ENCODE measurements at places on chromosomes 16 and 17.

DNA sequence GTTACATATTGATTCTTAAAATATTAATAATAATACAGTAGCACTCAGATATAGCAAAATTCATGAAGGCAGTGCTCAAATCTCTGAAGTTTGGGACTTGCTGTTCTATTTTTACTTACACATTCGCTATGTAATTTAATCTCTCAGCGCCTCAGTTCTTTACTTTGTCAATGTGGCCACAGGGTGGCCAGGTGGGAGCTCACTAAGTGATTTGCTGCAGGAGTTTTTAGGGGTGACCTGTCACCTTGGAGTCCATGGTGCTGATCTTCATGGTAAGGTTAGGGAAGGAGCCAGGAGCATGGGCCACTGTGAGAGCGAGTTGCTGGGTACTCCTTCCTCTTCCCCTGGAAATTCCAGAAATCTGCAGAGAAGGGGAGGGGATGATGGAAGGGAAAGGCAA lies 28.1 kb downstream of the VWA3A start:
- DNase-seq = no peak

DNA sequence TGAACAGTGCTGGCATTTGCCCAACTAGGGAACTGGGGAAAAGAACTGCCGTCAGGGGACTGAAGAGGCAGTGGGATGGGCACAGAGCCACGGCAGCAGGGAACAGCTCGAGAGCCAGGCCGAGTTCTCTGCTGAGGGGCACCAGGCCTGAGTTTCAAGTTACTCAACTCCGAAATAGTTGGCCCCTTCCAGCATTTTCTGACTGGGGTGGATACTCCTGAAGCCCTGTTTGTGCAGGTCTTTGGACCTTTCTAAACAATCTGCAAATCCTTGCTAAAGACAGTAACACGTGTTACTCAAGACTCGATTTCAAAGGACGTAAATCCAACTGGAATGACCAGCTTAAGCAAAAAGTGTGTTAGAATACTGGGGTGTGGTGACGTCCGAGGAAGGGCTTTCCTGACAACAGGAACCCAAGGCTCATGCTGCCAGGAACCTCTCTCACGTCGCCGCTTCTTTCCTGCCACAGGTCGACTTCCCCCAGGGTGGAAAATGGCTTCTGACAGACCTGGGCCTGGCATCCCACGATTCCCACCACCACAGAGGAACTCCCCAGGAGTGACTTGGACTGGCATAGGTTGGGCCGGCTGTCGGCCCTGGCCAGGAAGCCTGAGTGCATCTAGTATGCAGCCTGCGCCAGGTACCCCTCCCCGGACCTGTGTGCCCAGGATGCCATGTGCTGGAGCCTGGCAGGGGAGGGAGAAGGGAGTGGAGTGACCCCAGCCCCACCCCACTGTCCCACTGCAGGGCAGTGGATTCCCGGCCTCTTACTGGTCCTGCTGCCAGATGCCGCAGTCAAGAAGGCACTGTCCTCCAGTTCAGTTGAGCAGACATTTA lies 71.9 kb downstream of the N4BP1 start:
- DNase-seq = no peak

DNA sequence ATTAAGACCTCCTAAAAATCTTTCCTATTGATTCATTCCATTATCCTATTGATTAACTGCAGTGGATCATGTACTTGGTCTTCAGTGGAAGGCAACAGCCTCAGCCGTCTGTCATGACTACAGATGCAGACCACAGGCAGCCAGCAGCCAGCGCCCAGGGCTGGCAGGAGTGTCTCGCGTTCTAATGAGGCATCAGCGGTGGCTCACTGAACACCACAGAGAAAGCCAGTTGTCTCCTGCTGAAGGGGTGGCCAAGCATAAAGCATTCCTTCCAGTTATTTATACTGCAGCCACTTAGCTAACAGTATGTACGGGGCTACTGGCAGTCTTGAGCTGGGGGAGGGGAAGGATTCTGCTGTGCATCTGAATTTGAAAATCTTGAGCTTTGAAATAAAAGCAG lies 214.3 kb downstream of the IRX3 start:
- DNase-seq = no peak

GRCh38 chr16:69498926-69499325 lies 66.8 kb upstream of the NFAT5 start:
- DNase-seq = no peak

DNA sequence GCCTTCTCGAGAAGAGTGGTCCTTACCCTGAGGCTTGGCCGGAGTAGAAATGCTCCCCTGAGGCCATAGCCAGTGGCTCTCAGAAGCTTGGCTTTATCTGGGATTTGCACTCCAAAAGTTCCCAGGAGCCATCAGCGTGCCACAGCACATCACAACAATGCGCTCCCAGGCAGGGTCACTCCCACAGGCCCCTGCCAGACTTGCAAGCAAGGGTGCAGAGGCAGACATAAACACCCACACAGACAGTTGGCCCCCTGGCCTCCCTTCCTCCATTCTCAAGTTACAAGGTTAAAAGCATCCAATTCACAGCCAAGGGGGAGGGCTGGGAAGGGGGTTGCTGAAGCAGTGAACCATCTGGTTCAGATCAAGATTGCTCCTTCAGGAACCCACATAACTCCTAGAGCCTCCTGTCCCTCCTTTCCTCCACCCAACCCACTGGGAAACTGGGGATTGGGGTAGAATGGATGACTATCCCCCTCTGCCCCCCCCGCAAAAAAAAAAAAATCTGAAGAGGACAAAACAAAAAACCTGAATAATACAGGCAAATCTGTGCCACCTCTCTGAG lies 1.8 kb downstream of the ST3GAL2 start:
- no peak for DNase-seq

GRCh38 chr16:1784977-1785845 lies 2.5 kb downstream of the NUBP2 start:
- no peak for DNase-seq

DNA sequence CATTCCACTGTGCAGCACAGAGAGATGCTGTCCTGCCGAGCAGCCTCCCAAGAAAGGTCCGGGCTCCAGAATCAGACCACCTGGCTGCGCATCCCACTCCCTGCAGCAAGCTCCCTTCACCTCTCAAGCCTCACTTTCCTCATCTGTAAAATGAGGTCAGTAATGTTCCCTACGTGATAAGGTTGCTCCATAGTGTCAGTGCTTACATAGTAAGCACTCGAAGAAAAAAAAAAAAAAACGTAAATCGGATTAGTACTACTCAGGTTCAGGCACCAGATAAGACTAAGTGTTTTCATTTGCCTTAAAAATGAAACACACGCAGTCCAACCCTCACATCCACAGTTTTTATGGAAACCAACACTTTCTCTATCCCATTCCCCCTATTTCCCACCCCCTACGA lies 76.7 kb downstream of the CCT6B start:
- no peak for DNase-seq

DNA sequence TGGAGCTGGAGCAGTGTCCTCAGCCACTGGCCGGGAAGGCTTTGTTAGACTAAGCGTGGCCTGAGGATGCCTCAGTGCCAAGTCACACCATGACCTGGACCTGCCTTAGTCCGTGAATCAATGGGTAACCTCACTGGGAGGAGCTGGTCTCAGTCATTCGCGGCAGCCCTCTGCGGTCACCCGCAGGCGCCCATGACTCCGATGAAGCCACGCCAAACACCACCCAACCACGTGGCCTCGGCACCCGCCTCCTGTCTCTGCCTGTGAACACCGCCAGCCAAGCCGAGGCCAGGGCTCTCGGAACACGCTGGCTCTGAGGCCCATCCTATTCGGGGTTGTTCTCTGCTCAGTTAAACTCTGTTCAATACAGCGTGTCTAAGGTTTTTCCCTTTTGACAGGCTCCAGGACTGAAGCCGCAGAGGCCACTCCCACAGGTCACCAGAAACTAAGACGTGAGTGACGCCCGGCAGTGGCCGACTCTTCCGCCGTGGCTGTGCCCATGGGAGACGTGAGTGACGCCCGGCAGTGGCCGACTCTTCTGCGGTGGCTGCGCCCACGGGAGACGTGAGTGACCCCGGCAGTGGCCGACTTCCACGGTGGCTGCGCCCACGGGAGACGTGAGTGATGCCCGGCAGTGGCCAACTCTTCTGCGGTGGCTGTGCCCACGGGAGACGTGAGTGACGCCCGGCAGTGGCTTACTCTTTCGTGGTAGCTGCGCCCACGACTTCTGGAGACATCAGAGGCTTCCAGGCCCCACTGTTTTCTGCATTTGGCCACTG lies 16.8 kb upstream of the PABPN1L start:
- DNase-seq = no peak

DNA sequence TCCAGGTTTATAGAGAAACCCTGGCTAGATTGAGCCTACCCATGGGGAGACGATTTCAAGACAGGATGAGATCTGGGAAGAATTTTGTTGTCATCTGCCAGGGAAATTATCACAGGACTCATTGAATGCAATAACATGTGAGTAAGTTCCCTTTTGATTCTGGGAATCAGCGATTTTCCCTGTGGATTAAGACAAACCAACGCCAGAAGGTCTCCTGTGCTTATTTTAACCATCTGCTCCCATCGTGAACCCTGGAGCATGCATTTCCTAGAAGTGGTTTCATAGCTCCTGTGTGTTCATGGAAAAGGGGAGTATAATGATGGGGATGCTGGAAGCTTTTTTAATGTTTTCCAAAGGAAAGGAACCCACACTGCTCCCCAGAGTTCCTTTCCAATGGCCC lies 21.0 kb upstream of the ARHGAP44 start:
- DNase-seq = no peak

DNA sequence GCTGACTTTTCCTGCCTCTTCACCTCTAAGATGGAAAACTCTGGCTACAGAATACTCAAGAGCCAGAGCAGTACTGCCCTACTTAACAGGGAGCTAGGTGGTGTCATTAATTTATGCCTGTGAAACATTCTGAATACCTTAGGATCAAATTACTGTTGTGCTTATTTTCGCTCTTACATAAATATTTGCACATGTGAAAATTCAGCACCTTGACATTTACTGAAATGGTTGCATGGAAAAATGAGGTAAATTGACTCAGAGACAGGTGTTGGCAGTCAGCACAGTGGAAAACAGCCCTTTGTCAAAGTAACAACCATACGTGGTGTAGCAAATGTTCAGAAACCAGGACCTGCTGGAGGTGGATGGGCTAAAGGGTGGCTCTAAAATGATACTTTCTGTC lies 193.6 kb downstream of the CDH8 start:
- no peak for DNase-seq

DNA sequence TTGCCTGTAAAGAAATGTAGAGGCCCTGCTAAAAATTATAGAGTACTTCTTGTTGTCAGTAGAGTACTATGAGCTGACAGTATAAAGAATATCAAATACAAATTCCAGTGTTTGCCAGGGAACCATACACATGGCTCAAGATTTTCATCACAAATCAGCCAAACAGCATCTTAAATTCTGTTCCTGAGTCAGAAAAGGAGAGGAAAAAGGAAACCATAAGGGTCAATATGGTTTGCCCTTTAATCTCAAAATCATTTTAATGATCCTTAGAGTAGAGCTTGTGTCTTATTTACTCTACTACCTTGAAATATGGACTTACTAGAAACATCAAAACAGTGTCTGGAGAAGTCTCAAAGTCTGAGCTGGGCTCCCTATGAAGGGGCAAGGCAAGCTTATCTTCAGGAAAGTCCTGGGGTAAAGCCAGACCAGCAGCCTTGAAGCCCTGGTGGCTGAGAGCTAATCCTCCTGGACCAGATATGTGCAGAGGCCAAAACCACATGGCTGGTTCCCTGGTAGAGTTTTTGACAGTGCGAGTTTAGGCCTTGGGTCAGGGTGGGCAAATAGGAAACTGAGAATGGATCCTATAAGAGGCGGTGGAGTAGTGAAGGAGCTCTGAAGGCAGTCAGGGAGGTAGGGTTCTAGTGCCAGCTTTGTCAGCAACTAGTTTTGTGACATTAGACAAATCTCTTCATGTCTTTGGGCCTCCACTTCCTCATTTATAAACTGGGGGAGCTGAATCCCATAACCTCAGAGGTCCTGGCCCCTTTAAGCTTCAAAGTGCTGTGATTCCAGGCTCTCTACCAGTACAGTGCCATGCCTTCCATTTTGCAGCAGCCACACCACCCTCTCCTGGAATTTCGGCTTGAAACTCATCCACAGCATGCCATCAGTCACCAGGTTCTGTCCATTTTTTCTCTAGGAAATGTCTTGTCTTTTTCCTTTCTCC lies 38.9 kb downstream of the MRTFB start:
- DNase-seq = no peak

GRCh38 chr17:9330611-9331271 lies 244.9 kb downstream of the STX8 start:
- DNase-seq = no peak

DNA sequence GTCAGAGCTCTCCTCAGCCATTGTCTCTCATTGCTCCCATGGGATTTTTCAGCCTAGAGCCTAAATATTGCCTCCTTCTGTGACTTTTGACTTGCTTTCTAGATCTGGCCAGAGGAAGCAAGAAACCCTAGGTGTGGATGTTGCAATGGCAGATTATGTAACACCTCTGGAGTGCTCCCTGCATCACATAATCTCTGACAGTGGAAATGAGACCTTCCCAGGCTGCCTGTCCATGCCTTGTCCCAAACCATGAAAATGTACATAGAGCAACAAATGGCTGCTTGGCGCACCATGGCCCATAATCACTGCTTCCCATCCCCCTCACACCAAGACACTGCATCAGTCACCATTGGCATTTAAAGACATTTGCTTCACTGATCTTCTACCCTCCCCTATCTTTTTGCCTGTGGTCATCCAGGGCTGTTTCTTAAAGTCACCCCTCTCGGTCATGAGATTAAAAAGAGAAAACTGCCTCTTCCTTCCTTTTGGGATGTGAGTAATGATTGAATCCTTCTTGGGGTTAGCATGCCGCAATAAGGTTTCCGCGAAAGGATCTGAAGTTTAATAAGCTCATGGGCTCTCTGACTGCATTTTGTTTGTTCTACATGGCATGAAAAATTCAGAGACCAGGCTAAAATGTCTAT lies 34.2 kb upstream of the CCL2 start:
- no peak for DNase-seq

- peak; percentile 62 for DNase-seq
Observed at GRCh38 chr16:85935974-85936760, 37.2 kb downstream of the IRF8 start.

GRCh38 chr17:2090804-2091534 lies 36.1 kb downstream of the HIC1 start:
- no peak for DNase-seq

DNA sequence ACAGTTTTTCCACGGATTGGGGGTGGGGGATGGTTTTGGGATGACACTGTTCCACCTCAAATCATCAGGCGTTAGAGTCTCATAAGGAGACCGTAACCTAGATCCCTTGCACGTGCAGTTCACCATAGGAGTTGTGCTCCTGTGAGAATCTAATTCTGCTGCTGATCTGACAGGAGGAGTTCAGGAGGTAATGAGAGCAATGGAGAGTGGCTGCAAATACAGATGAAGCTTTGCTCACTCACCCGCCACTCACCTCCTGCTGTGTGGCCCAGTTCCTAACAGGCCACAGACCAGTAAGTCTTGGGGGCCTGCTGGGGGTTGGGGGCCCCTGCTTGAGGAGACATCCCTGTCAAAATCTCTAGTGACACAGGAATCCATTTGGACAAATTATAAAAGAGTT lies 29.8 kb downstream of the SLC39A11 start:
- no peak for DNase-seq

- no peak for DNase-seq
Observed at GRCh38 chr16:86424398-86424797, 85.9 kb upstream of the FOXF1 start.

GRCh38 chr17:5826384-5826783 lies 242.1 kb upstream of the NLRP1 start:
- no peak for DNase-seq
